Calu3 (cell line): ENCODE measurements at places on chromosomes 2 and 18.

DNA sequence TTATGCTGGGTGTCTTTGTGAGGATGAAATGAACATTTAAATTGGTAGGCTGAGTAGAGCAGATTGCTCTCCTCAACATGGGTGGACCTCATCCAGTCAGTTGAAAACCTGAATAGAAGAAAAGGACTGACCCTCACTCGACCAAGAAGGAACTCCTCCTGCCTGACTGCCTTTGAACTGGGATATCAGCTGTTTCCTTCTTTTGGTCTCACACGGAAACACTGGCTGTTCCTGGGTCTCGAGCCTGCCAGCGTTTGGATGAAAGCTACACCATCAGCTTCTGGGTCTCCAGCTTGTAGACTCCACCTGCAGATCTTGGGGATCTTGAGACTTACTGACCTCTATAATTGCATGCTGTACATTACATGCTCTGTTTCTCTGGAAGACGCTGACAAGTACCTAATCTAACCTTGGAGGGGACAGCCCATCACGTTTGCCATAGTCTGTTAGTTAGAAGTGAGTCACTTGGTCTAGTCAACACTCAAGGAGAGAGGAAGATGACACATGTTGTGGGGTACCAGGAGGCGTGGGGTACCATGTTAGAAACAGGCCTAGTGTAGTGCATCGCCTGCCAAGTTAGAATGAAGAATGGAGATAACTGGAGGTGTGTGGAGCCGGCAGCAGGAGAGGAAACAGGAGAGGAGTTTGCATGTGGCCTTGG, 267.0 kb downstream of the MREG start:
- no peak for DNase-seq

- peak; percentile 4 for DNase-seq
Observed at GRCh38 chr18:36075862-36076587, 8.7 kb upstream of the RPRD1A start.

DNA sequence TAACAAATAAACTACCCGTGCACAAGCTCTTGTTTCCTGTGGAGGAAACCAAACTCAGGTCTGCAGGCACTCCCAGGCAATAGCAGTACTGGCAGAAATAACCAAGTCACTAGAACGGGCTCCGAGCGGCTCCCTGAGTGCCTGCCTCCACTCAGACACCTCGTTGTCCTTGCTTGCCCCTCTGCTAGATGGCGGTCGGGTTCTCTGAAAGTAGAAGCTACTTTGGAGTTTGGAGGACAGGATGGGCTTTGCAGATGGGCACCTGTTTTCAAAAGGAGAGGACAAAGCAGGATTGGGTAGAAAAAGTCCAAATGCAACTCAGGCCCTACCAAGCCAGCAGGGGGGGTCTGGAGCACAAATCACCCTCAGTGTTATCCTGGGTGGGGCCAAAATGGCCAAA, 136.4 kb downstream of the LRRC30 start:
- no peak for DNase-seq

DNA sequence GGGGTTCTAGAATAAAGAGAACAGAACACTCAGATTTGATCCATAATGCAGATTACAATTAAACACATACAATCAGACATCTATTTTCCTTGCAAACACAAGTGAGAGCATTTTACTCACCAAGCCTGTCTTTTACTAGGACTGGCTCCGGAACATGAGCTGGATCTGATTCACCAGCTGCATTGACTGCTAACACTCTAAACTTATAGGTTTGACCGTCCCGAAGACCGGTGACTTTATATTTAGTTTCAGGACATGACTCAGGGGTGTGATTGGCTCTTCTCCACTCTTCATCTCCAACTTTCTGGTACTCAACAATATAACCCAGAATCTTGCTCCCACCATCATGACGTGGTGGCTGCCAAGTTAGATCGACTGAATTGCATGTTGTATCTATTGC, 112.4 kb downstream of the PLEKHA3 start:
- no peak for DNase-seq

- no peak for DNase-seq
Observed at GRCh38 chr2:19883971-19884720, 17.6 kb downstream of the TTC32 start.

- DNase-seq: no peak
Observed at GRCh38 chr2:105100046-105100840, 62.4 kb downstream of the MRPS9 start.
